ENCODE measurements at places on chromosomes 3 and 15. TPM values are rescaled to one million over a fixed set of nuclear protein-coding genes. Genes with fewer than 3 reads are reported as not detected.

DNA sequence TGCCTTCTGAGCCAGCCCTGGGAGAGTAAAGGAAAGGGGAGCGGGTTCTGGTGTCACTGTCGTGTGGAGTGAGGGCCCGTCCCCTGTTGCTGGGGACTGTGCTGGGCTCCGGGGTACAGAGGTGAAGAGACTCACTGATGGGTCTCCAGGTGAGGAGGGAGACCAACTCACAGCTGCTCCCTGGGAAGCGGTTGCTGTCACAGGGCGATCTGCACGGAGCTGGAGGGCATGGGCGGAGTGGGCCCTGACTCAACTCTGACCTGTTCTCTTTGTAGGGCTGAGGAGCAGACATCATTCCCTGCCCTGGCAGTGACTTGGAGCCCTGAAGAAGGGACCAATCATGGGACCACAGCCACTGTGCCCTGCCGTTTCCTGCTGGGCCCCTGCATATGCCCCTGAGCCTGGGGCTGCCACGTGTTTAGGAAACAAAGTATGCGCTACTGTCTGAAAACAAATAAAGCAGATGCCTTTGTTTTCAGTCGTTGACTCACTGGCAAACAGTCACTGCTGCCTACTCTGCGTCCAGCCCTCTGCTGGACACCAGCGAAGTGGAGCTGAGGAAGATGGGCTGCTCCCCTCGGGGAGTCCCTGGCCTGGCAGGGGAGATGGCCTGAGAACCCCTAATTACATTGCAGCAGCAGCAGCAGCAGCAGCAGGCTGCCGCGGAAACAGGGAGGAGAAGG lies 22.9 kb upstream of the PLXNA1 start:
- DNase-seq, result peak; percentile 55

GRCh38 chr3:126900859-126901540 lies 81.9 kb upstream of the PLXNA1 start:
- peak; percentile 41 for DNase-seq

GRCh38 chr3:157135671-157136396 lies 24.1 kb downstream of the CCNL1 start:
- peak; percentile 66 for DNase-seq

DNA sequence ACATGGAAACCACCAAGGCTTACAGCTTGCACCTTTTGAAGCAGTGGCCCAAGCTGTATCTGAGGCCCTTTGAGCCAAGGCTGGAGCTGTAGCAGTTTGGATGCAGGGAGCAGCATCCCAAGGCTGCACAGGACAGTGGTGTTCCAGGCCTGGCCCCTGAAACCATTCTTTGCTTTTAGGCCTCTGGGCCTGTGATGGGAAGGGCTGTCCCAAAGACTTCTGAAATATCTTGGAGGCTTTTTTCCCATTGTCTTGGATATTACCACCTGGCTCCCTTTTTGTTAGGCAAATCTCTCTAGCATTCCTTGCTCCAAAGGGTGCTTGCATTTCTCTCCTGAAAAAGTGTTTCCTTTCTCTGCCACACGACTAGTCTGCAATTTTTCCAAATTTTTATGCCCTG lies 302.8 kb upstream of the MDFIC2 start:
- DNase-seq, result no peak

DNA sequence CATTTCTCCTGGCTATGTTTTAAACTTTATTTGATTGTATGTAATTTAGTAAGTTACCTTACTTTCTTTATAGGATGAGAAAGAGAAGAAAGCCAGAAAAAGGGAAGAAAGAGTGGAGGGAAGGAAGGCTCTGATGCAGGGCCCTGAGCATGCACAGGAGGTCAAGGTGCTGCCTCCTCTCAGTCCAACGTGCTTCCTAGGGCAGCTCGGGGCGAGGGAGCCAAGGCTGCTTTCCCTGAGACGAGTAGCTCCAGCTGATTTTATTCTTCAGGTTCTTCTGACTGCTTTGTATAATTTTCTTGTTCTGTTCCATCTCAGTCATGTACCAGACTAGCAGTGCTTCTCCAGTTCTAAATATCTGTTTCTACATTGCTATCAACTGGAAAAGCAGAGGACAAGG lies 3.4 kb downstream of the CORO2B start:
- DNase-seq, result no peak

The GP9 gene
- total RNA-seq, result not detected

The NR1I2 gene
- total RNA-seq, result not detected
